Aorta (tissue), 5 donors: ENCODE measurements at places on chromosomes 11 and 22. TPM values are rescaled to one million over a fixed set of nuclear protein-coding genes. Genes with fewer than 3 reads are reported as not detected.

DNA sequence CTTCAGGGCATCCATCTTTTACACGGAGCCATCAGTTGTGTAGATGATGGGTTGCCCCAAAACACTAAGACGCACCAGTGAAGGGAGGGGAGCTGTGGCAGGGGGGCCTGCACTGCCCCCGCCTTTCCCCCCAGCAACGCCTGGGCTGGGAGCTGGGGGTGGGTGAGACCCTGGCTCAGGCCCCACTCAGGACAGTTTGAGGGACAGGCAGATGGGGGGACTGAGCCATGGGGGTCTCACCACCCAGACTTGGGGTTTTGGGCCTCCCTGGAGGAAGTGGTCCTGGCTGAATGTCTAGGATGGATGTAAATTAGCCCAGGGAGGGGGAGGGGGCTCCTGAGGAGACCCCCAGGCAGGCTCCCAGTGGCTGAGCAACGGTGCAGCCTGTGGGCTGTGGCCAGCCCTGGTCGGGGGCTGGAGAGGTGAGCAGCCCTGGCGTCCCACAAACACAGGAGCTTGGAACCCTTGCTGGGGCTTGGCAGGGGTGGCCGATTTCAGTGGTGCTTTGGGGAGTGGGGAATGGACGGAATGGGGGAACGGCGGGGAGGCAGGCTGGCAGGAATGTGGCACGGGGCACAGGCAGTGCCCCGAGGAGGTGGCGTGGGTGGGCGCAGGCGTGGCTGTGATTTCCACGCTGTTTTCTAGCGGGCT lies 6.1 kb downstream of the PARVB start:
- no peak for DNase-seq

KLHL22 gene
- 29.9 TPM for total RNA-seq

GRCh38 chr22:50504369-50505211 lies 2.9 kb downstream of the LMF2 start:
- DNase-seq, result no peak

RFPL3 gene
- not detected for total RNA-seq

- DNase-seq, result no peak
Measured at GRCh38 chr11:24697522-24698111, 200.8 kb downstream of the LUZP2 start.

- no peak for DNase-seq
Measured at GRCh38 chr11:100684101-100685065, 2.7 kb upstream of the ARHGAP42 start.

VPREB1 gene
- not detected for total RNA-seq

DNA sequence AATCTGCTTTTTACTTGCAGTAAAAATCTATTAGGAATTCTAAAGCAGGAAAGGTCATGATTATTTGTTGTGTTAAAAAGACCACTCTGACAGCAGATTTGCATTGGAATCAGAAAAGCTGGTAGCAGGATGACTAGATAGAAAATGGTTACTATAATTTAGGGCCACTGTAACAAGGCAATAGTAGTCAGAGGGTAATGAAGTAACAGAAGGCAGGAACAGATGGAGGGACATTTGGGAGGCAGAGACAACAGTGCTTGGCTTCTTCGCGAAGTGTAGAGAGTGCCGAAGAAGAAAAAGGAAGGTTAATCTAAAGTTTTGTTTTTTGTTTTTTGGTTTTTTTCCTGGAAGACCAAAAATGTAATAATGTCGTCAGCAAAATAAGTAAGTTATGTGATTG lies 129.8 kb upstream of the SLC5A12 start:
- DNase-seq, result no peak

- no peak for DNase-seq
Measured at GRCh38 chr22:24434471-24435322, 7.3 kb downstream of the ADORA2A start.

TPBGL gene
- total RNA-seq, result 0.30 TPM

ISX gene
- not detected for total RNA-seq

DNA sequence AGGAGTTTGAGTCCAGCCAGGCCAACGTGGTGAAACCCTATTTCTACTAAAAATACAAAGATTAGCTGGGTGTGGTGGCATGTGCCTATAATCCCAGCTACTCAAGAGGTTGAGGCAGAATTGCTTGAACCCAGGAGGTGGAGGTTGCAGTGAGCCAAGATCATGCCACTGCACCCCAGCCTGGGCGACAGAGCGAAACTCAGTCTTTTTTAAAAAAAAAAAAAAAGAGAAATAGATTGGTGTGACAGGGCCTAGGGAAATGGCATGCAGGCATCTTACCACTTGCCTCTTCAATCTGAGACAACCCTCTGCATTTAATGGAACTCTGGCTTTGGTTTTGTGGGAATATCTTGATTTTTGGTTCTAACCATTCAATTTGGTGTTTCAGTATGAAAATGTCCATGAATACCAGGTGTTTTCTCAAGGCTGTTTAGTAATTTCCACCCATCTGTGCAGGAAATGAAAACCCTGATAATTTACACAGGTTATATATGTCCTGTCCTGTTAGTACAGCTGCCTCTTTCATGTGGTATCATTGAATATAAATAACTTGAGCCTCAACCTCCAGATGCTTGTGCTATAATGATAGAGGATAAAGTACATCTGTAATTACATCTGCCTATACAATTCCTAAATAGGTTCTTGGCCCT lies 8.4 kb downstream of the XBP1 start:
- DNase-seq, result no peak
